ENCODE measurements at places on chromosomes 13 and 19. TPM values are rescaled to one million over a fixed set of nuclear protein-coding genes. Genes with fewer than 3 reads are reported as not detected.

CFAP97D2 gene
- not detected for total RNA-seq

KLK15 gene
- total RNA-seq: not detected

NOTCH3 gene
- 21.4 TPM for total RNA-seq

ANGPTL8 gene
- not detected for total RNA-seq

CGB1 gene
- total RNA-seq: not detected

NCLN gene
- total RNA-seq: 85.1 TPM

CEACAM3 gene
- not detected for total RNA-seq

SGCG gene
- total RNA-seq: 0.75 TPM

PEX11G gene
- total RNA-seq: 3.2 TPM

C19orf73 gene
- 1.2 TPM for total RNA-seq

FXYD5 gene
- total RNA-seq: 25.8 TPM

SMIM44 gene
- total RNA-seq: not detected

PCP2 gene
- not detected for total RNA-seq

PSG11 gene
- total RNA-seq: not detected

APLP1 gene
- 6.7 TPM for total RNA-seq

CCDC70 gene
- total RNA-seq: not detected

CERS1 gene
- 1.1 TPM for total RNA-seq

ZNF571 gene
- 1.4 TPM for total RNA-seq

CYP2A7 gene
- total RNA-seq: not detected

SMAD9 gene
- total RNA-seq: 2.1 TPM

KCNN4 gene
- total RNA-seq: 1.3 TPM

S1PR5 gene
- 0.12 TPM for total RNA-seq

NTN5 gene
- total RNA-seq: not detected

CEACAM20 gene
- total RNA-seq: not detected

TLE2 gene
- total RNA-seq: 1.7 TPM

ZNF536 gene
- not detected for total RNA-seq

ZNF135 gene
- total RNA-seq: 6.2 TPM

ATP8B3 gene
- 2.7 TPM for total RNA-seq

CLDND2 gene
- not detected for total RNA-seq

NECTIN2 gene
- total RNA-seq: 68.9 TPM

CYP4F12 gene
- not detected for total RNA-seq

ELL gene
- total RNA-seq: 15.2 TPM

SLC46A3 gene
- total RNA-seq: 1.5 TPM

SCN1B gene
- 4.1 TPM for total RNA-seq

ZNF583 gene
- 7.7 TPM for total RNA-seq

UPK1A gene
- total RNA-seq: not detected

RASIP1 gene
- total RNA-seq: 0.44 TPM

KLK6 gene
- total RNA-seq: not detected

MOB3A gene
- total RNA-seq: 36.7 TPM

RFX2 gene
- 8.0 TPM for total RNA-seq

PTPRS gene
- total RNA-seq: 117 TPM

SLC25A41 gene
- not detected for total RNA-seq

CGB8 gene
- total RNA-seq: not detected

CGB2 gene
- not detected for total RNA-seq

MICOS13 gene
- total RNA-seq: 24.8 TPM

SOX1 gene
- not detected for total RNA-seq

Data from uterine smooth muscle cell (primary cell).